ENCODE measurements at places on chromosomes 12 and 14.

- no peak for DNase-seq
Observed at GRCh38 chr12:22729957-22730443, 105.0 kb downstream of the ETNK1 start.

DNA sequence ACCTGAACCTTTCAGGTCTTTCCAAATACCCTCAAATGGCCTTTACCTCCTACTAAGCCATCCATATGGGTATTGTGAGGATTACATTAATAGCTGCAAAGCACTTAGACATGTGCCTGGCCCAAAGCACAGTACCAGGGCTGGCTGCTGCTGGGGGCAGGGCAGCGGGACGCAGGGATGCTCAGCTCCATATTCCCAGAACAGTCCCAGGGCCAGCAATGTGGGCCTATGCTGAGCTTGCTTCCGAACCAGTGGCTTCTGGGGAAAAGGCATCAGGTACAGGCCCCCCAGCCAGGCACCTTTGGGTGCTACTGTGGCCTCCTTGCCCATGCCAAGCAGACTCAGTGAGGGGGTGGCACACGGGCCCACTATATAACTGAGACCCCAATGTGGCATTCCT is 10.4 kb downstream of the ACTN1 start:
- no peak for DNase-seq

- no peak for DNase-seq
Observed at GRCh38 chr14:24307575-24308341, at the start of gene CIDEB. TSS of gene CIDEB (minus strand) at chr14:24307977. CDS start at chr14:24307858, 119 bp downstream.

DNA sequence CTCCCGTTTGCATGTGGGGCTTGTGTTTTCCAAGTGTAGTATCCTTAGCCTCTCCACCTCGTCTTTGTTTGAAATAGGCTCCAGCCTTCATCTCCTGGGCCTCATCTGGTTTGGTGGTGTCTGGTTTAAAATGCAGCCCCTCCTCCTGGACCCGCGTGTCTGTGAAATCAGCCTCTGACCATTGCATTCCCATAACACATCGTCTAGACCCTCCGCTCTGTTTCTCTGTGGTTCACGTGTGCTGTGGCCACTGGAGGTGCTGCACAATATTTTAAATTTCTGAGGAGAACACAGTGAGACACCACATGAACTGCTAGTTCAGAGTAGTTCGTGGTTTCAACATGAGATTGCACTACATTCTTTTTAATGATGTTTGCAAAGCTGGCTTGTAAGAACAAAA is 35.6 kb downstream of the UBE3B start:
- no peak for DNase-seq
